ENCODE measurements at places on chromosomes 4 and X.

GRCh38 chr4:62058571-62058970, 858.4 kb downstream of the ADGRL3 start:
- DNase-seq, result no peak

DNA sequence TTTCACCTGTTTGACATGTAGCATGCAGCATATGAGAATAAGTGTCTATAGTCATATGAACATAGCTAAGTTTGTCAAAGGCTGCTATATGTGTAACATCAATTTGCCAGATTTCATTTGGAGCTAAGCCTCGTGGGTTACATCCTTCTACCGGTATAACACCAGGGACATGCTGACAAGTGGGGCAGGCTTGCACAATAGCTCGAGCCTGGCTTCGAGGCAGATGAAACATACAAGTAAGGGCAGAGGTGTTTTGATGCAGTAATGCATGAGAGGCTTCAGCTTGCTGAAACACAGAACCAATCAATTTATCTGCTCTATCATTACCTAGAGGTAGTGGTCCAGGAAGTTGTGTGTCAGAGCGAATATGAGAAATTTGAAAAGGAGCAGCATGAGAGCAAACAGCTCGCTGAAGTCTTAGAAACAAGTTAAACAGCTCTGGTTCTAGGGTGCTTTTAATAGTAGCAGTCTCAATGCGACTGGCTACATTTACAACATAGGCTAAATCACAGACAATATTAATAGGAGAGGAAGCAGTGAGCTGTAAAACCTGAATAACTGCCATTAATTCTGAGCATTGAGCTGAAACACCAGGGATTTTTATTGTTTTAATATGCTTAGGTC, 14.9 kb upstream of the UGDH start:
- no peak for DNase-seq

- DNase-seq, result no peak
Observed at GRCh38 chr4:3736806-3737205, 29.4 kb upstream of the ADRA2C start.

- DNase-seq, result no peak
Observed at GRCh38 chrX:122584981-122585380, 599.1 kb upstream of the GRIA3 start.

DNA sequence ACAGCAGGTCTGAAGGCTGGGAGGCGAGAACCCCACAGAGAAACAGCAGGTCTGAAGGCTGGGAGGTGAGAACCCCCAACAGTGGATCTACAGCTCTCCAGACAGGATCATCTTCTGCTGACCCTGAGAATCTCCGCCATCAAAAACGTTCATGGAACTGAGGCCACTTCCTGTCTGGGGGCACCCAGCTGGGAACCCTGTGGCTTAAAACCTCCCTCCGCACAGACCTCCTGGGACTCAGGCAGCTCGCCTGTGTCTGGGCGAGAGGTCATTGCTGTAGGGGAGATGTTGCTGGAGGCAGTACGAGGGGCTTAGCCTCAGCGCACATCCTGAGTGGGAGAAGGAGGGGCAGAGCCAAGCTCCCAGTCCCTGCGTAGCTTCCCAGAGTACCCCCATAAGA, 15.1 kb upstream of the CLDN24 start:
- no peak for DNase-seq

- DNase-seq, result no peak
Observed at GRCh38 chr4:119040694-119041185, 94.9 kb upstream of the MYOZ2 start.

DNA sequence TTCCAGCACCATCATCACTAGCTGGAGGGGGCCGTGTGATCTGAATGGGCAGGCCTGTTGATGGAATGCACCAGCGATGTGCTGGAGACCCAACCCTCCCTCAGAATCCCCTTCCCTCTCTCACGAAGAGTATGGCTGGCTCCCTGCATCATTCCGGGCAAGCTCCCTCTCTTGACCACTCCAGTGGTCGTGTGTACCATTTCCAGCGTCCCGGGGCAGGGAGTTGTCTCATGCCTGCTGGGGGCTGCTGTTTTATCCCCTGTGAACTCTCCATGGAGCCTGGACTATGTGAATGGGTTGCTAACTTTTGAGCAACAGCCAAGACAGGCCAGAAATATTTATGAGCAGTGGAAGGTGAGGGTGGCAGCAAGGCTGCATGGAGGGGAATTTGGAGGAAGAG, 8.1 kb downstream of the CSAG1 start:
- no peak for DNase-seq

- DNase-seq, result no peak
Observed at GRCh38 chr4:131534944-131535645, 1614.0 kb upstream of the PCDH10 start.

DNA sequence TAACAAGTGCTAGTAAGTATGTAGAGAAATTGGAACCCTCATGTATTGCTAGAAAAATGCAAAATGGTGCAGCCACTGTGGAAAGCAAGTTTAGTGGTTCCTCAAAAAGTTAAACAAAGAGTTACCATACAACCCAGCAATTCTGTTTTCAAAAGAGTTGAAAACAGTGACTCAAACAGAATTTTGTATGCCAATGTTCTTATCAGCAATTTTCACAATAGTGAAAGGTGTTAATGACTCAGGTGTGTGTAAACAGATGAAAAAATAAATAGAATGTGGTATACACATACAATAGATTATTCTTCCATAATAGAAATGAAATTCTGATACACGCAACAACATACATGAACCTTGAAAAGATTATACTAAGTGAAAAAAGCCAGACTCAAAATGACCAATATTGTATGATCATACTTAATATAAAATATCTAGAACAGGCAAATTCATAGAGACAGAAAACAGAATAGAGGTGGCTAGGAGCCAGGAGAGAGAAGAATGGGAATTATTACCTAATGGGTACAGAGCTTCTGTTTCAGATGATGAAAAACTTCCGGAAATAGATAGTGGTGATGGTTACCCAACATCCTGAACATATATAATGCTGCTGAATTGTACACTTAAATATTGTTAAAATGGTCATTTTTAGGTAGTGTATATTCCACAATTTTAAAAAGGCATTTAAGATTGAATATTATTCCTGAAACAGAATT, 51.6 kb downstream of the WDFY3 start:
- no peak for DNase-seq

GRCh38 chrX:108584617-108585211, 145.1 kb downstream of the COL4A5 start:
- peak; percentile 10 for DNase-seq

GRCh38 chrX:4994855-4995254, 1233.8 kb downstream of the NLGN4X start:
- DNase-seq, result peak; percentile 32

GRCh38 chrX:67545036-67545821, 1.4 kb downstream of the AR start:
- peak; percentile 42 for DNase-seq

DNA sequence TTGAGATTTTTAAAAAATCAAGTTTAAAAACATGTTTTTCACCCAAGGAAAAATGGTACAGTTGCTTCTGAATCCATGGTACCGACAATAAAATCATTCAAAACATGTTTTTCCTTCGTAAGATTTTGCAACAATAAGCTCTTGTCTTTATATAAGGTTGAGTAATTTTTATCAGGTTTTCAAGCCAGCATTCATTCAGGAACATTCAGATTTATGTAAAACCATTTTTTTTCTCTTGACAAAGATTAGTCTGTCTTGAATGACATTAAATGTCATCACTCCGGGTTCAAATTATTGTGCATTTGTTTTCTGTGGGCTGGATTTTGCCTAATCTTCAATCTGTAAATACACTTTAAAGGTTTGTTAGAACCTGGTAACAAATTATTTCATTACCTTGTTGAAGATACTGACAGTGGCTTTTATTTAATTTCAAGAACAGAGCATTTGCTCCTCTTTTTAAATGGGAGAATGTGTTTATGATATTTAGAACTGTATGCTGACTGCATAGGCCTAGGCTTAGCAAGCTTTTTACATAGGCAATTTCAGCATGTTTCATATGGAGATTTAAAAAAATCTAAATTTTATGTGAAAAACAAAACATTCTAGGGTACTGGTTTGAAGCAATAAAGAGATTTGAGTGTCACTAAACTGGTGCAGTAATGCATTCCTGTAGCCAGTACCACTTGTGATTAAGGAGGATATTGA, 336.4 kb upstream of the HAND2 start:
- DNase-seq, result no peak

DNA sequence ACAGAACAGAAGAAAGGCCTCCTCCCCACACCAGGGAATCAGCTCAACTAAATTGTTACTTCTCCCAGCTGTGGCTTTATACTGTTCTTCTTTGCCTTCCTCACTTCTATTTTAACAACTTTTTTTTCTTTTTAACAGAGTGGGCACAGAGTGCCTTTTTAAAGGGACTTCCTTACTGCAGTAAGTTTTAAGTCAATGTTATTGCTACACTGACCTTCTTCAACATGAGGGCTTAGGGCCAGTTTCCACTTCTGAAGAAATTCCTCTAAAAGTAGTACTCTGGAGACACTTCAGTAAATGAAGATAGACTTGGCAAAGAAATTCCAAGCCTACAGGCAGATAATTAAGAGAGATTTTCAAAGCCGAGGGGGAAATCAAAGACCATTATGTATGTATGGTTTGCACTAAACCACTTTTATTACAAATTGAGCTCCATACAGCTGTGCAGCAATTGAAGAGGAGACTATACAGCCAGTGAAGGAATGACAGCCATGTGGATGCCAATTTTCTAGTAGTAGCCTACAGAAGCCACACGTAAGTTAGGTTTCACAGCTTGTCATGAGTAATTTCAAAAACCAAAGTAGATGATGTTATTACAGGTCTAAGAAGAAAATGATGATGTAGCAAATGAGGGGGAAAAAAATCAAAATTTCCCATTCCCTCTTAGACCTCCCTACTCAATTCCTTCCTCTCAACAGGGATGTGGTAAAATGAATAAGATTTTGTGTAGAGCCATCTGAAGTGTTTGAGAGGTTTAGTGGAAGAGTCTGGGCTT, 36.9 kb upstream of the RASGEF1B start:
- DNase-seq, result no peak

GRCh38 chrX:37746951-37747350, 32.9 kb upstream of the CYBB start:
- no peak for DNase-seq

- no peak for DNase-seq
Observed at GRCh38 chrX:81301877-81302276, 100.0 kb downstream of the SH3BGRL start.

GRCh38 chrX:111283446-111283845, 13.2 kb upstream of the CAPN6 start:
- no peak for DNase-seq

- no peak for DNase-seq
Observed at GRCh38 chr4:23161787-23162186, 469.1 kb downstream of the GBA3 start.

DNA sequence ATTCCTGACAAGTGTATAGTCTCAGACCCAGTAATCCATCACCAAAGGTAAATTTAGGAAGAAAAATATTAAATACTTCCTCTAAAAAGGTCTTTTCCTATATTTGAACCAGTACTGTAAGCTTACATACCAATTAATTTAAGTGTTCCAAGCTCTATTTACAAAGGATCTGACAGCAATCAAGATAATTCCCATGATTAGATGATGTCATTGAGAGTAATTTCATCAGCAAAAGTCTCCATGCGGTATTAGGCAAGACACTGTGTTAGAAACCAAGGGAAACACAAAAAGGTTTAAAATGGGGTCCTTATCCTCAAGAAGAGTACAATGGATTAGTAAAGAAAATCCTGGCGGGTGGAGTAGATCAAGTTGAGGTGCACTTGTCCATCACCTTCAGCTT, 198.5 kb downstream of the PRDM5 start:
- no peak for DNase-seq

DNA sequence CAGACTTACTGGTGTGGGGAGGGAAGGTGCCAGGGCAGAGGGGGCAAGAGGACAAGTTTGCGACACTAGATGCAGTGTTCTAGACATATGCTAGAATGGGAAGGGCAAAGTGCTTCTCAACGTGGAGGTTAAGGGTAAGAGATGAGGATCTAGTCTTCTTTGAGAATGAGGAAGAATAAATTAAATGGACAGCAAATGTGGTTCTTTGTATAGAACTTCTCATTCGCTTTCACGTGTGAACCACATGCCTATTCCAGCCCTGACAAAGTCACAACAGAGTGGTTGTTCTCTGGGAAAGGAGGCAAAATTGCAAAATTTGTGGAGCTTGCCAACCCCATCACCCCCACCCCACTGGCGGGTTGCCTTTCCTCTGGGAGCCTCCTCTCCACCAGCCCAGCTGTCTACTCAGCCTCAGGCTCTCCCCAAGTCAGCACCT, 1.5 kb upstream of the ANXA5 start:
- peak; percentile 17 for DNase-seq

- DNase-seq, result no peak
Observed at GRCh38 chr4:70627620-70628019, 924 bp upstream of the ENAM start.

GRCh38 chrX:94850811-94851210, 1176.8 kb downstream of the FAM133A start:
- DNase-seq, result no peak

- peak; percentile 68 for DNase-seq
Observed at GRCh38 chrX:134801267-134801666, 143.0 kb upstream of the PLAC1 start.

DNA sequence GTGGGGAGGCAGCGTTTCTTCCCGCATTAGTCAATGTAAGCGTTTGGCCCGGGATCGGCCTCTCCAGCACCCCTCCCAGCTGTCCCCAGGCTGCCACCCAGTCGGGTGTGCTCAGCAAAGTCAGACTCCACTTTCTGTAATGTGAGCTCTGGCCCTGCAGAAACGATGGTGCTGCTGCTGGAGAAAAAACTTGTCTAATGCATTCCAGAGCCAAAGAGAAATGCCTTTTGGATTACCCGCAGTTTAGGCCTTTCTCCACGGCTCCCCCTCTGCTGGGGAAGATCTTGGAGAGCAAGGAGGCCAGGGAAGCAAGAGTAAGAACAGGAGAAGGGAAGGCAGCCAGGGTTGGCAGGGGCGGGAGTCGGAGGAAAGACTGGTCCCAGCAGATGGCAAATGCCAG, 55.2 kb downstream of the ELF4 start:
- no peak for DNase-seq

DNA sequence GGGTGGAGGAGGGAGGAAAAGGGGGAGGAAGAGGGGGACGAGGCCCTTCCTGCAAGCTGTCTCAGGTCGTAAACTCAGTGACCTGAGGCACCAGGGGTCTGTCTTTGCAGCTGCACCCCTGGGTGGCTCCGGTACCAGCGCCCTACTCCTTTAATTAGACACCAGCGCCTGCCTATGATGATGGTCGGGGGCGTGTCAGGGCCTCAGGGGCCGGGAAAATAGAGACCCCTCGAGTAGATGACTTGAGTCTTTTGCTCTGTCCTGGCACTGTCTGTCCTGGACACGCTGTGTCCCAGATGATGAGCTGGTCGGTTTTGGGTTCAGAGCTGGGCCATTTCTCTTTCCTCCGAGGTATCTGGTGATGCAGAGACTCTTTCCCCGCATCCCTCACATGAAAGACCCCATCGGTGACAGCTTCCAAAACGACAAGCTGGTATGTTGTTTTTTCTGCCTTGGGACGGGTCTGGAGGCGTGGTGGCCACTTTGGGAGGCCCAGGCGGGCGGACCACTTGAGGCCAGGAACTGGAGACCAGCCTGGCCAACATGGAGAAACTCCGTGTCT, 11.2 kb downstream of the SLC25A6 start:
- DNase-seq, result peak; percentile 42

GRCh38 chr4:82785611-82786400, 12.8 kb downstream of the SCD5 start:
- no peak for DNase-seq

GRCh38 chr4:48329976-48330375, 11.4 kb upstream of the SLAIN2 start:
- no peak for DNase-seq

All from hematopoietic multipotent progenitor cell treated with erythropoietin and hydrocortisone succinate and interleukin-3 and kit ligand, for 4 days (in vitro differentiated cells).